Activated CD4-positive, alpha-beta memory T cell treated with anti-CD3 and anti-CD28 coated beads for 36 hours (primary cell): ENCODE measurements at places on chromosomes 5 and 9. TPM values are rescaled to one million over a fixed set of nuclear protein-coding genes. Genes with fewer than 3 reads are reported as not detected.

Gene SURF6
- 16.9 TPM for total RNA-seq

DNA sequence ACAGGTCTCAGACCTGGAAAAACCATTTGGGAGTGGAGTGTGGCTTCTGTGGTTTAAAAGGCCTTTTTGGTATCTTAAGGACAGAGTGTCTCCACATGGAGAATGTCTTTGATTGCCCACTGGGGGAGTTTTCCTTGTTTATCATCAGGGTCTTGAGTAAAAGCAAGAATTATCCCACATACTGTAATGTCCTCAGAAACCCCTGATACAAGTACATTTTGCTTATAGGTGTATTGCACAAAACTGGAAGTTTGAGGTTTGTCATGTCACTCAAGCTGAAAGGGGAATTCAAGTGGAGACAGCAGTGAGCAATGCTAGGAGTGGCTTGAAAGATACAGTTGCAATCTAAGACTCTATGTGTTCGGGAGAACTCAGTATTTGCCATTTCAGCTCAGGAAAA lies 62.7 kb upstream of the GRAMD2B start:
- no peaks in the 10 kb centered on the region for H3K36me3 ChIP-seq
- H3K4me1 ChIP-seq: no peaks in the 10 kb centered on the region
- H3K4me3 ChIP-seq: no peak overlapping the region
- no peak overlapping the region for H3K27ac ChIP-seq
- DNase-seq: no peak

Gene SLC4A9
- not detected for total RNA-seq

Gene RNF183
- 0.39 TPM for total RNA-seq

Gene TAF1L
- not detected for total RNA-seq

- H3K27me3 ChIP-seq: no peaks in the 10 kb centered on the region
- H3K36me3 ChIP-seq: no peaks in the 10 kb centered on the region
- DNase-seq: no peak
- H3K4me1 ChIP-seq: no peaks in the 10 kb centered on the region
- H3K4me3 ChIP-seq: no peak overlapping the region
Measured at GRCh38 chr9:30932226-30932625, 1452.2 kb upstream of the ACO1 start.

GRCh38 chr9:21687351-21687750 lies 115.1 kb upstream of the MTAP start:
- no peak for DNase-seq
- H3K4me1 ChIP-seq: peaks cover 44% of the 10 kb centered on the region
- H3K36me3 ChIP-seq: no peaks in the 10 kb centered on the region
- H3K27me3 ChIP-seq: no peaks in the 10 kb centered on the region
- no peak overlapping the region for H3K27ac ChIP-seq
- H3K4me3 ChIP-seq: no peak overlapping the region

Gene FBP1
- total RNA-seq: 0.68 TPM

DNA sequence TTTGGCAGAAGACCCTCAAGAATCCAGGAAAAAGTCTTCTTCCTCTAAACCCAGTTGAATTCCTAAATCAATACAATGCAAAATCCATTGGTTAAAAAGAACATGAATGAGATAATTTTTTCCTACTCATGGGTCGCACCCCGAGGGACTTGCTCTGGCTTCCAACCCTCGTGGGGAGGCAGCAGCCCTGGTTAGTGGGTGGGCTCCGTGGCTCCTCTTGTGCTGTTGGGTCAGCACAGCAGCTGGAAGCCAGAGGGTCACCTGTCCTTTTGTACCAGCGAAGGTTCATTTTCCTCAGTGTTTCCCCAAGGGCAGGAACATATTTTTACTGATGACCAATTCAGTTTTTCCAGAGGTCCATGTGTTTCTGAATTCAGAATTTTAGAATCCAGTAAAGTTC lies 120.6 kb upstream of the S1PR3 start:
- no peak overlapping the region for H3K4me3 ChIP-seq
- H3K27ac ChIP-seq: no peak overlapping the region
- peaks cover 3% of the 10 kb centered on the region for H3K4me1 ChIP-seq
- peaks cover 17% of the 10 kb centered on the region for H3K27me3 ChIP-seq
- H3K36me3 ChIP-seq: no peaks in the 10 kb centered on the region
- no peak for DNase-seq

DNA sequence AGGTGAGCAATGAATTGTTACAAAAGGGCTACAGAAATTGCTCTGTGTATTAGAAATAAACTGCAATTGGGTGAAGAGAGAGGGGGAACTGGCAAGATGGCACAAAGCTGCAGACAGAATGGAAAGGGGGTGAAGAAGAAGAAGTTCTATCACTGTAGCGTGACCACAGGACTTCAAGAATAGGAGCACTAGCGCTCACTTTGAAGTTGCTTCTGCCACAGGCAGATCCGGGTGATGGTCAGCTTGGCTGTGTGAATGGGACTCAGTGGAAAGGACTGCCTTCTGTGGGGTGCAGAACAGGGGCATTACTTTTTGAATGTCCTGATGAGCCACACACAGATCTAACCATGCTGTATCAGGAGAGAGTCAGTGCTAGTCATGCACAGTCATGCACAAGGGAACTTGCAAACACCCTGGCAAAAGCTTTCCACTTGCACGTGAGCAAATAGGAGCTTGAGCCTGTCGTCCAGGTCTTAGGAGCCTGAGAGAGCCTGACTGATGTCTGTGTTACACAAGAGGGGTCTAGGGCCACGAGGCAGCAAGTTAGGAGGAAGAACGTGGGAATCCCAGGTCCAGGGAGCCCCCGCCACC lies 16.3 kb downstream of the IL5 start:
- no peaks in the 10 kb centered on the region for H3K36me3 ChIP-seq
- no peak overlapping the region for H3K27ac ChIP-seq
- H3K4me3 ChIP-seq: no peak overlapping the region
- peaks cover 2% of the 10 kb centered on the region for H3K27me3 ChIP-seq
- peaks cover 45% of the 10 kb centered on the region for H3K4me1 ChIP-seq

GRCh38 chr9:108078811-108079210 lies 589.2 kb upstream of the KLF4 start:
- no peaks in the 10 kb centered on the region for H3K27me3 ChIP-seq
- no peak for DNase-seq
- H3K27ac ChIP-seq: no peak overlapping the region

GRCh38 chr5:3333105-3333504 lies 262.5 kb upstream of the IRX1 start:
- no peak overlapping the region for H3K4me3 ChIP-seq
- no peaks in the 10 kb centered on the region for H3K36me3 ChIP-seq
- H3K27ac ChIP-seq: no peak overlapping the region
- no peak for DNase-seq
- H3K27me3 ChIP-seq: no peaks in the 10 kb centered on the region

DNA sequence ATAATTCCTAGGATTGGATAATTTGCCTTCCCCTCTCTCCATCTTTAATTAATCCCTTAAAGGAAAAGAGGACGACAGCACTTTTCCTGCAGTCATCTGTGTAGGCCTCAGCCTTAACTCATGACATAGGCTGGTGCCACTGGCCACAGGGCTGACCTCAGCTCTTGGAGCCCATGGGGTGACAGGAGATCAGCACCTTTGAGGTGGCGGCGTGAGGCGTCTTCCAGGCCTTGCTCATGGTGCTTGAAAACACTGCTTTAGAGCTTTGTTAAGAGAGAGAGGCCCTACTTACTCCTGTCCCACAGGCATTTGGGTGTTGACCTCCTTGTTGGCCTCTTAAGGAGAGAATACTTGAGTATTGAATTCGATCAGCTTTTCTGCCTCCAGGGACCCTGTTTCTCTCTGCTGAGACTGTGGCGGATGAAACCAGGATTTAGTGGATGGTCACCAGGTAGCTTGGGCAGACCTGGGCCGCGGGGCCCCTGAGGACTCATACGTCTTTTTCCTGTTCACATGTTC lies 23.4 kb downstream of the TENT4A start:
- H3K27me3 ChIP-seq: no peaks in the 10 kb centered on the region
- H3K4me3 ChIP-seq: no peak overlapping the region
- peaks cover 33% of the 10 kb centered on the region for H3K36me3 ChIP-seq
- H3K27ac ChIP-seq: peak overlapping the region; percentile 84
- peak; percentile 32 for DNase-seq
- H3K4me1 ChIP-seq: peaks cover 61% of the 10 kb centered on the region

DNA sequence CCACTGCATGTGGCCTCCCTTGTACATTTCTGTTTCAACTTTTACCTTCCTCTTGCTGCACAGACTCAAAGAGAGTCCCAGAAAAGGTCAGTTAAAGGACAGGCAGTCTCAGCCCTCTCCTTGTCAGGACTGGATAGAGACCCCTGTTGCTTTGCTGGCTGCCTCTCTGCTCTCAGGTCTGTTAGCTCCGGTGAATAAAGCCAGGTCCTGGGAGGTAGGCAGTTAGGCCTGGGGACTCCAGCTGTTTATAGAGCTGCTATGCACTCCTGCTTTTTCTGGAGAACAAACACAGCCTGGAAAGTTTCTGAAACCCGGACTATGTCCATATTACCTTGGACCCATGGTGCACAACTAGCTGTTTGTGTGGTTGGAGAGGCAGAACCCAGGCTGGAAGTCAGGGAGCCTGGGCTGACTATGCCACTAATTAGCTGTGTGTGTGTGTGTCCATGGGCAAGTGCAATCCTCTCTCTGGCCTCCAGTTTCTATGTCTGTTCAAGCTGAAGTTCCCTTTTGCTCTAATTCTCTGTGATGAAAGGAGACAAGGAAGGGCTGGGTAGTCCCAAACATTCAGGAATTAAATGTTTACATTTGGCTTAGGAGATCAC lies 42.9 kb downstream of the GLRA1 start:
- H3K36me3 ChIP-seq: no peaks in the 10 kb centered on the region
- H3K4me1 ChIP-seq: no peaks in the 10 kb centered on the region
- DNase-seq: no peak
- H3K27me3 ChIP-seq: no peaks in the 10 kb centered on the region
- no peak overlapping the region for H3K27ac ChIP-seq
- no peak overlapping the region for H3K4me3 ChIP-seq
